Activated T-cell treated with anti-CD3 and anti-CD28 coated beads, Interleukin-2, amount 50 U/mL, for 72 hours (primary cell): ENCODE measurements at places on chromosomes 4 and X.

- no peak for DNase-seq
Observed at GRCh38 chr4:48324281-48324680, 17.0 kb upstream of the SLAIN2 start.

DNA sequence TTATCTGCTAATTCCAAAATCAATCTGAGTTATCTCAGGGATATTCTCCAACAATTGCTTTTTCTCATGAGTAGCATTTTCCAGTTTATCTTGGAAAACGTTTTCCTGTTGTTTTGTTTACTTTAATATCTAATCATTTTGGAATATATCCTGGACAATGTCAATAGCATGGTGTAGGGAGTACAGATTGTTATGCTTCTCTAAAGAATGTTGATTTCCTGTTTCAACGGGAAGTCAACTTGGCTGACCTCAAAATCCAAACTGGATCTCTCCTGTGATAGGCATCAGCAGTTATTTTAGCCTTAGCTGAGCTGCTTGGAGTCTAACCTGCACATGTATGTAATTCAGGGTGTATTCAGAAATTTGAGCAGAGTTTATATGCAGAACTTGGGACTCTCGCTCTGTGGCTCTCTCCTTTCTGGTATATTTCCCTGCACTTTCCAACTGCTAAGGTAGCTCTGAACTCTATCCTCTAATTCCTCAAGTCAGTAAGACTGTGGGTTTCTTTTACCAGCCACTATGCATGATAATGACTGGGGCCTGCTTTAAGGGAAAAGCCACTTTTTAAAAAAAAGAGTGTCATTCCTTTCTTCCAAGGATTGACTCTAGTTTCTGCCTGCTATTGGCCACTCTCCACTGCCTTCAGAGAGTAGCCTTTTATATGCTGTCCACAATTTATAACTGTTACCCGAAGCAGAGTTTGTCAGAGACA, 7.7 kb downstream of the PRSS48 start:
- no peak for DNase-seq

DNA sequence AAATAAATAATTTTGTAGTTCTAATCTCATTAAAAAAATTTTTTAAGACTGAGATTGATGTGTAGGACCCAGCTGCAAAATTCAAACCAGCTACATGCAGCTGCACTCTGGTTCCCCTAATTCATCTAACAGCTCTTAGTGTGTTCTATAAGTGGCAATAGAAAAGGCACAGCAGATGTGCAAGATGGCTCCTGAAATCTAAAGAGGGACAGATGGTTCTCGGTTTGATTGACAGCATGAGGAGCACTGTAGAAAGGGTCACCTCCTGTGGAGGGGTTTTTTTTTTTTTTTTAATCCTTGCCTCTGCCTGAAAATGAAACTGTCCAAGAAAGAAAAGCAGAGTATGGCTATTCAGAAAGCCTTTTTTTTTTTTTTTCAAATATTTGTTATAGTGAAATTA, 16.9 kb upstream of the OCIAD1 start:
- no peak for DNase-seq

- no peak for DNase-seq
Observed at GRCh38 chr4:145716200-145716599, 36.3 kb downstream of the C4orf51 start.

- no peak for DNase-seq
Observed at GRCh38 chr4:63036159-63036866, 1372.9 kb downstream of the TECRL start.

DNA sequence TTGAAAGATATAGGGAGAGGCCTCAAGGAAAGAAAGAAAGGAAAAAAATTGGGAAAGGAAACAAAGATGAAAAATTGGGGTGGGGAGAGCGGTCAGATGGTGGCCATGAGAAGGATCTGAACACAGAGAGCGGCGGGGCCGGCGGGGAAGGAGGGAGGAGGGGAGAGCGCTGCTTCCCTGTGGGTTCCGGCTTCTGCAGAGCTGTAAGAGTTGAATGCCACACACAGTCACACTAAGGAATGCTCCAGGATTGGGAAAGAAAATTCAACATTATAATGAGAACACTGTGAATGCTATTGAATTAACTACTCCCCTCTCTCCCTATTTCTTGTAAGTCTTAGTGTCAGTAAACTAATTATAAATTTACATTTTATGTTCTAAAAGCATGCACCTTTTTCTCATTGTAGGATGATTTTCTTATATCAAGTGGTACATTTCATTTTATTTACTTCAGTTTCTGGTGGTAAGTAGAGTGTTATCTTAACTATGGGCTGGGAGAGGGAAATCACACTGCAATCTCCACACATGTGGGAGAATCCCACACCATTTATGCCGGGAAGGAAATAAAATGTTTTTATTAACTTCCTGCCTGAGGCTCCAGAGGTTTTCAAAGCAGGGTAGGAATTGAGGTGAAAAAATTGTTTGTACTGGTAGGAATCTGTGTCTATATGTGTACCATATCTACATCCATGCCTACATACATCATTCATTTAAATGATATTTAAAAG, 904 bp downstream of the F11 start:
- no peak for DNase-seq

- no peak for DNase-seq
Observed at GRCh38 chrX:87874043-87874442, 356.4 kb downstream of the KLHL4 start.

GRCh38 chr4:123835831-123836590, 439.4 kb downstream of the SPRY1 start:
- no peak for DNase-seq

- no peak for DNase-seq
Observed at GRCh38 chr4:185217408-185217975, 8.1 kb downstream of the SNX25 start.

- DNase-seq = no peak
Observed at GRCh38 chrX:78796916-78797315, 49.4 kb downstream of the LPAR4 start.

DNA sequence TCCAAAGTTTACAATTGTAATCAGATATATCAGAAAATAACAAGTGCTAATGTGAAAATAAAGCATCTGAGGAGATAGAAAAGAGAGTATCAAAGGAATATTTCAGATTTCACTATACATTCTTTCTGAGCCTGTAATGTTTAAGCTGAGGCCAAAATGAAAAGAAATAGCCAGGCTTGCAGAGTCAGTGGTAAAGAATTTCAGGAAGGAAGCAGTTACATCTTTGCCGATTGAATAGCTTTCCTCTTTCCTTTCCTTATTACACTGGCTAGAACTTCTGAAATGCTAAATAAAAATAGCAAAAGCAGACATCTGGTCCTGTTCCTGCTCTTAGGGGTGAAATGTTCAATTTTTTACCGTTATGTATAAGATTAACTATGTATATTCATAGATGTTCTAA, 1441.6 kb upstream of the PCDH7 start:
- DNase-seq = no peak

GRCh38 chr4:173443121-173443520, 44.2 kb upstream of the SCRG1 start:
- DNase-seq = no peak

GRCh38 chrX:70769659-70770227, 138.8 kb downstream of the TEX11 start:
- DNase-seq = no peak

- no peak for DNase-seq
Observed at GRCh38 chr4:100986360-100986868, 360.9 kb downstream of the PPP3CA start.

DNA sequence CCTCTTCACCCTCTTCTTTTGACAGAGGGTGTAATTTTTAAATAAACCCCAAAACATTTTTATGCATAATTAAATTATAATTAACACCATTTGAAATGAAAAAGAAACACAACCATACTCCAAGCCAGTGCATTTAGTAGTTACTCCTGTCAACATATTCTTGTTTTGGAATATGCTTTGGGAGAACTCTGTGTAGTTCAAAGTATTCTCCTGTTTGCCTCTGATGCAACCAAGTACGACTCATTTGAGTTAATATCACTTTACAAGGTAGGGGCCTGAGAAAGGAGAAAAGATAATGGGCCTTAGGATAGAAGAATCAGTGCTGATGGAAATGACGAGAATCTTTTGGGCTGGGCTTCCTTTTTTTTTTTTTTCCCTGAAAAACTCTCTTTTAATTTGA, 2.7 kb downstream of the PTPN13 start:
- no peak for DNase-seq

GRCh38 chr4:85798012-85798770, 323.2 kb downstream of the ARHGAP24 start:
- no peak for DNase-seq
